ENCODE measurements at places on chromosomes 6 and 20. TPM values are rescaled to one million over a fixed set of nuclear protein-coding genes. Genes with fewer than 3 reads are reported as not detected.

DNA sequence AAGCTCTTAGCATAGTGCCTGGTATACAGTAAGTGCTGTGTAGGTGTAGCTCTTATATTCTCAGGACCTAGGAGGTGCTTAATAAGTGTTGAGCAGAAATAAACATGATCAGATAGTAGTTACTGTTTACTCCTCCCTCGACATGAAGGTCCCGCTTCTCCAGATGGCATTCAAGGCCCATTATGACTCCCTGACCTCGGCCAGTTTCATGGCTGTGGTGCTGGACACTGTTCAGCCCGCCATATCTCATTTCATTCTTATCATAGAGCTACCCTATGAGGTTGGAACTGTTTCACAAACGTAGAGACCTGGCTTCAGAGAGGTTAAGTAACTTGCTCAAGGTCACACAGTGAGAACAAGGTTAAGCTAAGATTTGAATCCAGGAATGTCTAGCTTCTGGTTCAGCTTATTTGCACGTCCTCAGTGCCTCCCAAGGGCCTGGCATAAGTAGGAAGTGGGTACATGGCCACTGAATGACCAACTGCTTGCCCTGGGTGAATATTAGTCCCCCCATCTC, 39.0 kb downstream of the CD40 start:
- DNase-seq, result no peak

- DNase-seq, result no peak
Measured at GRCh38 chr20:50446351-50447101, 63.7 kb upstream of the PTPN1 start.

GRCh38 chr6:33966536-33966935, 162.7 kb upstream of the MLN start:
- no peak for DNase-seq

GRCh38 chr6:32084780-32085179, 24.4 kb downstream of the TNXB start:
- DNase-seq, result no peak

- no peak for DNase-seq
Measured at GRCh38 chr20:29763821-29764511, 1493.5 kb upstream of the DEFB115 start.

DNA sequence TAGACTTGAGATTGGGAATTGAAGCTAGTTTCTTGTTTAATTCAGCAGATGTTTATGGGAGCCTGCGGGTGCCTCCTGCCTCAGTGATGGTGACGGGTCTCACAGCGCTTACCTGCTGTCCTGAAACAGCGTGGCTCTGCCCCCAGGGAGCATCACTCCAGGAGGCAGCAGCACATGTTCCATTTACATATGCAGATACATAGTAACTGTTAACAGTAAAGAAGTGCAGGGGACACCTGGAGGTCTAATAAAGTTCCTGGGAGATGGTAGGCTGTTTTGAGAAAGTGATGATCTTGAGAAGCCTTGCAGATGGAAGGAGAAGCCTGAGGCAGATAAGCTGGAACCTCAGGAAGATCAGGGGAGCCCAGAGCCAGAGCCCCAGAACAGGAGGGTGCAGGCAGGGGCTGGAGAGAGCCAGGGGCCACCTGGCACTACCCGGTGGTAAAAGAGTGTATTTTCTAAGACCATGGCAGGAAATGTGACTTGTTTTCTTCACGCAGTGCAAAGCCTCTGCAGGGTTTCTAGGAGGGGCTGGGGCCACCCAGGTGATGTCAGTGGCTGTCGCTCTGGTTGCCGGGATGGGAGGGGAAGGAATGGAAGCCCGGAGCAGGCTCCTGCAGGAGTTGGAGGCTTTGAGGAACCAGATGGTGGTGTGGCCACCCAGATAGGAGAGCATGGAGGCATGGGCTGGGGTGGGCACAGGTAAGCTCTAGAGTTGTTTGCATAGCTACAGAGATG, 24.2 kb upstream of the KIF25 start:
- DNase-seq, result no peak

DNA sequence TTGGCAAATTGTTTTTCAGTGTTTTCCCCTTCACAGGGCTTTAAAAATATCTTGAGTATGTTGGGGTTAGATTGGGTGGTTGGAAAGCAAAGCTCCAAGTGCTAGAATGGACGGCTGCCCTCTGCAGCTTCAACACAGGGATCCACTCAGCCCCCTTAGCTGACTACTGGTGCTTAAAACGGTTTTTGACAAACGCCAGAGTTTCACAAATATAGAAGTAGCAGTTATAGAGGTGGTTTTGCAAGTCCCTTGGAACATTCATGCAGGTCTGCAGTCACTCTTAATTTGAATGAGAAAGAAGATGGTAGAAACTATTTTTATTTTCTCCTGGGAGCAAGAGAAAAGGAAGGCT, 175.9 kb downstream of the ARID1B start:
- DNase-seq, result no peak

DNA sequence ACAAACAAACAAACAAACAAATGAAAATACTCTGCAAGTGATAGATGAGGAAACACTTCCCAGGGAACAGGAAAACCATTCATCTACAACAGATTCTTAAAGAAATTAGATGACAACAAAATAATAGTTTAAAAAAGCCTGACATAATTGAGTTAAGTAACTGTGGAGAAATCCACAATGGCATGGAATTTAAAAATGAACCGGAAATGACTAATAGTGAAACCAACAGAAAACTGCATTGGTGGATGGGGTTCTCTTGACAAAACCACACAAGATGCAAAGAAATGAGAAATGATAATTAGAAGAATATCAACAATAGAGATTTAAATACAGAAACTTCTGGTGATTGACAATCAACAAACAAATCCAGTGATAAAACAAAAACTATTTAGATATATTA, 785.6 kb downstream of the QKI start:
- no peak for DNase-seq

DNA sequence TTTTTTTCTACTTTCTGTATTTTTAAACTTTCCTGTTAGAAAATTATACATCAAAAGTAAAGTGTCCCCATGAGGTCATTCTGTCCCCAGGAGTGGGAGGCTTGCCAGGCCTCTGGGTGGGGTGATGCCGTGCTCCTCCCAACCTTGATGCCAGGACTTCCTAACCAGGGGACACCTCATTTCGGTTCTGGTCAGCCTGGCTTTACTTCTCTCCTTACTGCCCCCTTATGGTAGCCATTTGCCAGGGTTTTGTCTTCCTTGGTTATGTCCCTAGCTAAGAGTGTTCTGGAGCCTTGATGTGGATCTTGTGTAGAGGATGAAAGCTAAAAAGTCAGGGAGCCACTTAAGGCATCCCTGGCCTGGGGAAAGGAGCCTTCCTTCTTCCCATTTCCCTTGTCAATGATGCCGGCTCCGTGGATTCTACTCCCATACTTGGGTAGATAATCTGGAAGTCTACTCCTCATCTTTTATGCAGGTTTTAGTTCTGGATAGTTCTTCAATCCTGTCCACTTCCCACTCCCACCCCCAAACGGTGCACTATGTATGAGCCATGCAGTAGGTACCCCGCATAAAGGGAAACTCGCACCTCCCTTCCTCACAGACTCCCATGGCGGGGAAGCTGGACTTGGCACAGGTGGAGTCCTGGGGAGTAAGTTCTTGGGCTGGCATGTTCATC, 164.1 kb upstream of the SALL4 start:
- DNase-seq, result peak; percentile 36

DNA sequence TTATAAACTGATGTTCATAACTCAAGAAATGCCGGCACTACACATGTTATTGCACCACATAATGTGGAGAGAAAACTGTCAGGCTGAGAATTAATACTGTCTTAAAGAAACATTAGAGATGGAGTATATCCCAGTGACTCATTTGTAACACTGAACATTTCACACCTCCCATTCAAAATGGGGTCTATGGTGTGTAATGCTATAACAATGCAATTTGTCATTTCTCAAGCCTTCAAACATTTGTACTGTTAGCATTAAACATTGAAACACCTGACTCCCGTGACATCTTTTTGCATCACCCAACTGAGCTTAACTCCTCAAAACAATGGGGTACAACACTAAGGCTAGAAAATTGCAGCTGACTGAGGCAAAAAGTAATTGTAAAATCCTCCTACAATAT, 151.7 kb downstream of the DST start:
- peak; percentile 43 for DNase-seq

GRCh38 chr20:44087857-44088120, 99.2 kb downstream of the JPH2 start:
- no peak for DNase-seq

DNA sequence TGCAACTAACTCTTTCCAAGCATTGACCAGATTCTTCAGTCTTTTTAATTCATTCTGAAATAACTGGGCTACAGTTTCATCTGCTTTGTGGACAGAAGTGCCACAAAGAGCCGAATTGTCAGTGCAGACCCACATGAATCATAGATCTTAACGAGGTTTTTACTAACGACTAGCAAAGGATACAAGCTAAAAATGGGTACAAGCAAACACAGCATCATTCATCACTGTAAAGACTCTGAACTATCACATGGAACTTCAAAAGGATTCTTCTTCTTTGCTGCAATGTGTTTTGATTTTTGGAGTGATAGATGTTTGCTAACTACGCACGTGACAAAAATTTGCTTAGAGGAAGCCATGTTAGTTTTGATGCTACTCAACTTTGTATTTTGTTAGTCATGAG, 227.1 kb downstream of the ESR1 start:
- no peak for DNase-seq

DNA sequence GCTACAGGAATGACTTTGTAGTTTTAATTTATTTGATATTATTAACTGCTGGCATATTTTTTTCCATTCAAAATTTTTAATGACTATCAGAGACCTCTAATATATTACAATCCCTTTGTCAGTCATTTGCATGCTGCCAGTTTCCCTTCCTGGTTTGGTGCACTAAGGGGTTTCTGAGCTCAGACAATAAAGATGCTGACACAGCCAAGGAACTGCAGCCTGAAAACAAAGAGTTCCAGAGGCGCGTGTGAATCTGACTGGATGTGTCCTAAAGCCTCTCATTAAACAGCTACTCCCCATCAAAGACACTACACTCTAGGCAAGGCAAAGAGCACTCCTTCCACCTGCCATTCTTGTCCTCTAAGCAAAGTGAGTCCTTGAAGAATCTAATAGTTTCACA, 116.8 kb upstream of the DST start:
- DNase-seq, result no peak

- no peak for DNase-seq
Measured at GRCh38 chr20:10789386-10789785, 115.6 kb upstream of the JAG1 start.

DNA sequence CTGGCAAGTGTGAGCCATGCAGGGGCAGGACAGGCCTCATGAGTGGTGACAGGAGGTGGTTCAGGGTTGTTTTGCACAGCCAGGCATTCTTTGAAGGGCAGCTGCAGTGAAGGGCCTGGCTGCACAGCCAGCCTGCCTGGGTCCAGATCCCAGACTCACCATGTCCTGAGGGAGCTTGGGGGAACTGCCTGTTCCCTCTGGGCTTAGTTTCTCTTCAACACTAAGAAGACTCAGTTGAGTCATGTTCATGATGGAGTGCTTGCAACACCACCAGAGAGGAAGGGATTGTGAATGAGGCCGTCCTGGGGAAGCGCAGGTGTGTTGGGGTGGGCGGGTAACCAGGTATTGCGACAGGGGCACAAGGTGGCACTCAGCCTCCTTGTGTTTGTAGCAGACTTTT, 102.4 kb downstream of the CDH26 start:
- DNase-seq, result peak; percentile 85

- no peak for DNase-seq
Measured at GRCh38 chr6:129046526-129046925, 163.6 kb downstream of the LAMA2 start.

DNA sequence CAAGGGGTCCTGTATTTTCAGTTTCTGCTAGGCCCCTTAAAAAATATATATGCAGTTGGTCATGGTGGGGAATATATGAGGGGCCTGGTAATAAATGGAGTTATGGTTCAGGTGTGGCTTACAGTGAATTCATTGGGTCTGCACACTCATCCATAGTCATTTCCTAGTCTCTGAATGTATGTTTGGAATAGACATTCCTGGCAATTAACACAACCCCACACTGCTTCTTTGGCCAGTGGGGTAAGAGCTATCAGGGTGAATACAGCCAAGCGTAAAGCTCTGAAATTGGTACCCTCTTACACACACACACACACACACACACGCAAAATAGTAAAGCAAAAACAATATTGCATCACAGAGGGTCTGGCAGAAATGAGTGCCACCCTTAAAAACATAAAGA, 56.5 kb downstream of the QRSL1 start:
- peak; percentile 18 for DNase-seq

- no peak for DNase-seq
Measured at GRCh38 chr6:3929281-3929798, 80.2 kb downstream of the FAM50B start.

- no peak for DNase-seq
Measured at GRCh38 chr20:21812379-21812778, 106.9 kb downstream of the PAX1 start.

Gene PDE7B
- polyA plus RNA-seq, result not detected

Gene GRIK2
- polyA plus RNA-seq, result 0.15 TPM

Gene RAD21L1
- not detected for polyA plus RNA-seq

Gene OPRM1
- polyA plus RNA-seq, result not detected

Gene KIAA1755
- polyA plus RNA-seq, result 0.41 TPM

Gene LY6G5C
- polyA plus RNA-seq, result 1.00 TPM

Gene C6orf120
- 8.4 TPM for polyA plus RNA-seq

Gene NUDT3
- 13.0 TPM for polyA plus RNA-seq

Gene BHLHE23
- polyA plus RNA-seq, result not detected

Gene SEMG1
- polyA plus RNA-seq, result not detected

Gene DSN1
- 17.3 TPM for polyA plus RNA-seq

All from mammary epithelial cell (primary cell).